ENCODE measurements at places on chromosomes 13 and 19.

GRCh38 chr19:31538879-31539278, 189.6 kb upstream of the TSHZ3 start:
- no peak for DNase-seq

DNA sequence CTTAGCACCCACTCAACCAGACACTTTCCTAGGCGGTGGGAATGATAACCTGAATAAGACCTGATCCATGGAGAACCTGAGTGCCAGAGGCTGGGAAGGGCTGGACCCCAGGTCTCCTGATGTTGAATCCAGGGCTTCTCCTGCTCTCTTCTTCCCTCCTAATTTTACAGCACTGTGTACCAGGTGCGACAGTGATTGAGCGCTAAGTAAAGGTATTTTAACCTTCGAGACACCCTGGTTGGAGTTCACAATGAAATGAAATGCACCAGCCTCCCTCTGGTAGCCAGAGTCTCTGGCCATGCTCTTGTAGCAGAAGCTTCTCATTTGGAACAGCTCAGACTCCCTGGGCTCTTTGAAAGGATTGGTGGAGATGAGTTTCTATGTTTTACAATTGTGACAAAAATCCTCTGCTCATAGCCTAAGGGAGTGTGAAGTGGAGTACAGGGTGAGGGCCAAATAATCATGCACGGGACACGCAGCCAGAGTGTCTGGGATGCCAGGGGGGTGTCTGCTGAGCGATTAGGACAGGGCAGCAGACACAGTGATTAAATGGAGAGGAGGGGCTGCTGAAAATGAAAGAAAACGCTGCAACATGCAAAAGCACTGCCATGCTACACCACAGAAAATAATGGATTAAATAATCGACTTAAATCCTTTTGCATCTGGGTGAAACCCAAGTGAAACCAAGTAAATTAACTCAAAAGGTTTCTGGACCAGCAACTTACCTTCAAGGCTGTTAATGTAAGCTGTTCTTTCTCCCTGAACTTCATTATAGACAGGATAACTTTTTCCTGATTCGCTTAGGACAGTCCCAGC, 83.8 kb downstream of the FAM216B start:
- no peak for DNase-seq

DNA sequence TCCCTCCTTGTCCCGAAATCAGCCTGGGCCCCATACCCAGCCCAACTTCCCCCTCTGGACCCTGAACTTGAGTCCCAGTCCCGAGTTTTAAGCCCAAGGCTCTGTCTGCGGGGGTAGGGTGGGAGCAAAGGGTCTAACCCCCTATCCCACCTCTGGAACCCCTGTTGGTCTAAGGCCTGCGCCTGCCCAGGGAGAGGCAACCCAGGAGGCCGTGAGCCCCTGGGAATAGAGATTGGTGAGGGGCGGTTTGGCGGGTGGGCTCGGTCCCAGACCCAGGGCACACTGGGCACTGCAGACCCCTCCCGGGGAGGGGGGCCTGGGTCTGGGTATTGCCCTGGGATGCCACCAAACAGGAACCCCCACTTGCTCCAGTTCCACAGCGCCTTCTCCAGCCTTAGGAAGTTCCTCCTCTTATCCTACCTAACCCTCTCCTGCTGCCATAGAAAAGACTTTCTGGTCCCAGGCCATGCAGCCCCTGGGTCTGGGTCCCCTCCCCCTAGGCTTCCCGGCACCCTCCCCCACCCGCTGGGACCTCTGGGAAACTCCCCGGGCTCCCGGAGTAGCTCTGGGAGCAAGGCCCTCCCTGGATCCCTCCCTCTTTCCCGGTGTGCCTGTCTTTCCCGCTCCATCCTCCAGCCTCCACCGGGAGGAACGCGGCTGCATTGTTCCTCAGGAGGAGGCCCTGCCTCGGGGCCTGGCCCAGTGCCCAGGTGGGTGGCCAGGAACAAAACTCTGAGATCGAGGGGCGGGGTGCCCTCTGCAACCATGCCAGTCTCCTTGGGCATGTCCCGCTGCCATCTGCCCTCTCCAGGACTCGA, 33.6 kb upstream of the NANOS3 start:
- DNase-seq, result no peak

- DNase-seq, result no peak
Measured at GRCh38 chr13:46687810-46688209, 109.2 kb downstream of the ESD start.

GRCh38 chr19:43318203-43318602, 35.3 kb upstream of the CD177 start:
- DNase-seq, result no peak

- DNase-seq, result no peak
Measured at GRCh38 chr19:5994405-5995165, 16.6 kb upstream of the RANBP3 start.

DNA sequence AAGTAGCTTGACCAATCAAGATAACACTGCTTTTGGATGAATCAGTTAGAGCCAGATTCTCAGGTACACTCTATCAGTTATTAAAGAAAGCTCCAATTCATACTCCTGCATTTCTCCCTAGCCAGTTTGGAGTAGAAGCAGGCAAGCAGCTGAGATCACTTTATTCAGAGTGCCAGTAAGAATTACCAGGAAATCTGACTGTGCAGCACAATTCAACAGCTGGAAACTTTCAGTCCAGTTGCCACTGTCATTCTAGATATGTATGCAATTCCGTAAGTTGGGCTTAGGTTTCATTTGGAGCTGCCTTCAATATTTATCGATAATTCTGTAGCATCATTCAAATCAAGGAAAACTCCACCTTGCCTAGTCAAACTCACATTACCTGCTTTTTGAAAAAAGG, 2625.6 kb upstream of the PCDH20 start:
- no peak for DNase-seq

DNA sequence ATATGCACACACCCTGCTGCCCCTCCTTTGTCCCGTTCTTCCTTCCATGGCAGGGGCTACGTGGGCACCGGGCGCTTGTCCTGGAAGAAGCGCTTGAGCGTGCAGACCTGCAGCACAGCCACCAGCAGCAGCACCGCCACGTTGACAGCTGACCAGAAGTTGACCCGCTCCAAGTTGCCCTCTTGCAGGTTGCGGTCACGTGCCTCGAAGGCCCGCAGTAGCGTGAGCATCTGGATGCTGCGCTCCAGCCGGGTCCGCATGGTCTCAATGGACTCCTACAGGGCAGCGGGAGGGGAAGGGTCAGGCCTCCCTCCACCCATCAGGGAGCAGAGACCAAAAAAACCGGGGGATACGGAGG, 3.1 kb downstream of the TMED1 start:
- no peak for DNase-seq

GRCh38 chr19:30802424-30803013, 430.3 kb downstream of the ZNF536 start:
- DNase-seq, result no peak

- DNase-seq, result no peak
Measured at GRCh38 chr13:109253316-109253715, 533.1 kb downstream of the IRS2 start.

- no peak for DNase-seq
Measured at GRCh38 chr19:54803410-54803809, at the start of gene KIR2DL4. Gene KIR2DL4 (plus strand): TSS chr19:54803610. CDS start chr19:54803652, 42 bp downstream.

DNA sequence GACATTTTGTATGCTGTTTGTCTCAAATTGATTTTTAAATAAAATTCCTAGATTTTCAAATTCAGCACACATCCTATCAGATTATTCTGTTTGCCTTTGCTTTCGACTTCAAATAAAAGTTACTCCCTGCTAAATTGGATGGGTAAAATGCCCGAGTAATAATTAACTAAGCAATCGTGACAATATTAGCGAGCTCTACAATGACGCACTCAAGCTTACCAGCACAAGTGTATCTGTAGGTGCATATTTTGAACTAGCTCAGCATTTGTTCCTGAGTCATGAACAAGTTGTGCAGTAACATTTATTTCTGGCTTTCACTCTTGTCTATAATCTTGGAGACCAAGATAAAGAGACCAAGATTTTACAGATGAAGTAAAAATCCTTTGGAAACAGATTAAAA, 113.4 kb downstream of the UBL3 start:
- no peak for DNase-seq

- DNase-seq, result no peak
Measured at GRCh38 chr13:82294226-82294625, 1588.0 kb downstream of the SLITRK1 start.

GRCh38 chr13:48862572-48862971, 113.1 kb upstream of the FNDC3A start:
- DNase-seq, result no peak

DNA sequence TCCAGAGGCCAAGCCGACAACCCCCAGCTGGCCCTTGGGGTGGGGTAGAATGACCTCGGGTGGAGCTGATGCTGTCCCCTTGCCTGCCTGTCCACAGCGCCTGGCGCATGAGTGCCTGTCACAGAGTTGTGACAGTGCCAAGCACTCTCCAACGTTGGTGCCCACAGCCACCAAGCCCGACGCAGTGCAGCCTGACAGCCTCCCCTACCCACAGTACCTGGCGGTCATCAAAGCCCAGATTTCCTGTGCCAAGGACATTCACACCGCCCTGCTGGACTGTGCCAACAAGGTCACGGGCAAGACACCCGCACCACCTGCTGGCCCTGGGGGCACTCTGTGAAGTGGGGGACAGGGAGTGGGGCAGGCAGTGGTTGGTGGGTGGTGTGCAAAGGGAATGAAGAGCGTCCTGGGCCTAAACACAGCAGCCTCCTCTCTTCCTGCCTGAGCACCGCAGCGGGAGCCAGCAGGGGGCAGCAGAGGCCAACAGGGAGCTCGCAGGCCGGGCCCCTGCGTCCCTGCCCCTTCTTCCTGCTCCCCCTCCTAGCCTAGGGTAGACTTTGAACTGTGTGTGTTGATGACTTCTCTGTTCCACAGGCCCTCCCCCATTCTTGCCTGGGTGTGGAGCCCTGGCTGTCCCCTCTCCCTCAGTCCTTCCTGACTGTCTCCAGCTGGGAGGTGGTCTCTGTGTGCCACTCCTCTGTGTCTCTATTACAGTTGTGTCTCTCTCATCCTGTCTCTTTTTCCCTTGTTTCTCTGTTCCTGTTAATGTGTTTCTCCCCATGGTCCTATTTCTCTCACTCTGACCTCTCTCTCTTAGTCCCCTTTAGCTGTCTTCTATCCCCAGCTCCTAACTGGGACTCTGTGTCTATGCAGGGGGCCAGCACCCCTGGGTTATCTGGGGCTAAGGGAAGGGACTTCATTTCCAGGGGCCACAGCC, 6.5 kb downstream of the MED29 start:
- peak; percentile 96 for DNase-seq

GRCh38 chr19:36215276-36216123, 594 bp downstream of the ZNF146 start:
- peak; percentile 22 for DNase-seq

DNA sequence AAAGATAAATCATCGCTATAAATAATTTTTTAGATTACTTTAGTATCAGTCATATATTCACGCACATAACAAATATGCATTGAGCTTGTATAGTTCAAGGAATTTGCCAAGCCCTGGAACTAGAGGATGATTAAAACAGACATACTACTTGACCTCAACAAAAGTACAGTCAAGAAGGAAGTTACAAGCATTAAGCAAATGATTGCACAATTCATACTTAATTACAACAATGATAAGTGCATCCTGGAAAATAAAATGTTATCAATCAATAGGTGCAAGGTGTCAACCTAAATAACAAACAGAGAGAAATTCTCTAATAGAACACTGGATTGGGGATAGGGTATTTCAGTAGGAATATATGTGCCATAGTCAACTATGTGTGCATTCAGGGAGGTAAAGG, 491.2 kb downstream of the GPC5 start:
- no peak for DNase-seq

GRCh38 chr19:33508941-33509614, 12.5 kb downstream of the PEPD start:
- DNase-seq, result no peak

DNA sequence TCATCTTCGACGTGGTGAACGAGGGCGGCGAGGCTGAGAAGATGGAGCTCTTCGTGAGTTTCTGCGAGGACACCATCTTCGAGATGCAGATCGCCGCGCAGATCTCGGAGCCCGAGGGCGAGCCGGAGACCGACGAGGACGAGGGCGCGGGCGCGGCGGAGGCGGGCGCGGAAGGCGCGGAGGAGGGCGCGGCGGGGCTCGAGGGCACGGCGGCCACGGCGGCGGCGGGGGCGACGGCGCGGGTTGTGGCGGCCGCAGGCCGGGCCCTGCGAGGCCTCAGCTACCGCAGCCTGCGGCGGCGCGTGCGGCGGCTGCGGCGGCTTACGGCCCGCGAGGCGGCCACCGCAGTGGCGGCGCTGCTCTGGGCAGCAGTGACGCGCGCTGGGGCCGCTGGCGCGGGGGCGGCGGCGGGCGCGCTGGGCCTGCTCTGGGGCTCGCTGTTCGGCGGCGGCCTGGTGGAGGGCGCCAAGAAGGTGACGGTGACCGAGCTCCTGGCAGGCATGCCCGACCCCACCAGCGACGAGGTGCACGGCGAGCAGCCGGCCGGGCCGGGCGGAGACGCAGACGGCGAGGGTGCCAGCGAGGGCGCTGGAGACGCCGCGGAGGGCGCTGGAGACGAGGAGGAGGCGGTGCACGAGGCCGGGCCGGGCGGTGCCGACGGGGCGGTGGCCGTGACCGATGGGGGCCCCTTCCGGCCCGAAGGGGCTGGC, 52.6 kb downstream of the MAP4K1 start:
- no peak for DNase-seq

DNA sequence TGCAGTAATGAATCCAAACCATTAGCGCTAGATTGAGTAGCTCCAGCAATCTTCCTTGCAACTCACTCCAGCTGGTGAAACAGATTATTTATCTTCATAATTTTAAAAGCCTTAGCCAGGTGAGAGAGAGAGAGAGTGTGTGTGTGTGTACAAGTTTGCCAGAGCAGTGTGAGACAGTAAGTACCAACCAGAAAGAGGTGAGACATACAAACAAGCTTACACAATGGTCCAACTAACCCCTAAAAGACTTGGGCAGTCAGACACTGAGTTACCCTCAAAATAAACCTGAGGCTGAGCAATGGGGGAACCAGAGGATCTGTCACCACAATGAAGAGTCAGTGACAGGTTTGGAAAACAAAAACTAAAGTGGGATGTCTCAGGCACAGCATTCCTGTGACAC, 8.1 kb upstream of the THSD1 start:
- no peak for DNase-seq

GRCh38 chr19:8458380-8458779, 13.6 kb downstream of the HNRNPM start:
- DNase-seq, result no peak

GRCh38 chr19:29753190-29753933, 38.3 kb upstream of the C19orf12 start:
- DNase-seq, result no peak

- no peak for DNase-seq
Measured at GRCh38 chr13:69010789-69011188, 1096.8 kb upstream of the ATXN8OS start.

DNA sequence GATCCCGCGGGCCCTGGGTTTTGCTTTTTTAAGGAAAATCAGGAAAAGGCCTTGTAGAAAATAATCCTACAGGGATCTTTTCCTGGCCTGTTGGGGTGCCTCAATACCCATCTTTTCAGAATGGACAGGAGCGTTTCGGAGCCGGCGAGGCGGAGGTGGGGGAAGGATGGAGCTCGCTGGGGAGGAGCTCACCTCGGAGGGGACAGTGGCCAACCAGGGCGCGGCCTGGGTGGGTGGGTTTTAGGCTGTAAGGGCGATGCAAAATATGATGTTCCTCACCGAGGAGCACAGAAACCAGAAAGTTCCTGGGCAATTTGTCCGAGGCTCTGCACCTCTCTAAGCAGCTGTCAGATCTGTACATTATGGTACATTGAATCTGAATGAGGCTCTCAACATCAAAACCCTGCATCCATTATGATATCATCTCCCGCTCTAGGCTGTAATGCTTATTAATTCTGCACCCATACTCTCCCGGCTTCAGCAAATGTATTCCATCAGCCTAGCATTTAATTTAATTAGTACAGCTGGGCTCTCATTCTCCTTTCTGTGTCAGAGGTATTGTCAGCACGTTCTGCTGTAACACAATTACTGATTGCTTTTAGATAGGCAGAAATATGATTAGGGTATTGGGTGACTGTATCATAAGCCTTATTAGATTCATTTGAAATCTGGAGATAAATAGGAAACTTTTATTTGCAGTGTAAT, 90.3 kb upstream of the SOX1 start:
- DNase-seq, result no peak

All from stimulated activated CD4-positive, alpha-beta T cell treated with anti-CD3 and anti-CD28 coated beads, Interleukin-2, amount 100 ng/mL, for 48 hours (primary cell).